ENCODE measurements at places on chromosomes 5 and 9.

GRCh38 chr5:139276426-139276825 is 17.1 kb upstream of the MATR3 start:
- peaks cover 29% of the 10 kb centered on the region for H3K4me1 ChIP-seq
- no peak for DNase-seq
- H3K27me3 ChIP-seq, result no peaks in the 10 kb centered on the region
- peaks cover 22% of the 10 kb centered on the region for H3K36me3 ChIP-seq
- no peak overlapping the region for H3K27ac ChIP-seq
- H3K4me3 ChIP-seq, result peak overlapping the region; percentile 32

- no peak overlapping the region for H3K4me3 ChIP-seq
- peaks cover 3% of the 10 kb centered on the region for H3K4me1 ChIP-seq
- no peak overlapping the region for H3K27ac ChIP-seq
- no peaks in the 10 kb centered on the region for H3K27me3 ChIP-seq
These were observed 165.9 kb downstream of the DENND1A start for GRCh38 chr9:123763910-123764588.

DNA sequence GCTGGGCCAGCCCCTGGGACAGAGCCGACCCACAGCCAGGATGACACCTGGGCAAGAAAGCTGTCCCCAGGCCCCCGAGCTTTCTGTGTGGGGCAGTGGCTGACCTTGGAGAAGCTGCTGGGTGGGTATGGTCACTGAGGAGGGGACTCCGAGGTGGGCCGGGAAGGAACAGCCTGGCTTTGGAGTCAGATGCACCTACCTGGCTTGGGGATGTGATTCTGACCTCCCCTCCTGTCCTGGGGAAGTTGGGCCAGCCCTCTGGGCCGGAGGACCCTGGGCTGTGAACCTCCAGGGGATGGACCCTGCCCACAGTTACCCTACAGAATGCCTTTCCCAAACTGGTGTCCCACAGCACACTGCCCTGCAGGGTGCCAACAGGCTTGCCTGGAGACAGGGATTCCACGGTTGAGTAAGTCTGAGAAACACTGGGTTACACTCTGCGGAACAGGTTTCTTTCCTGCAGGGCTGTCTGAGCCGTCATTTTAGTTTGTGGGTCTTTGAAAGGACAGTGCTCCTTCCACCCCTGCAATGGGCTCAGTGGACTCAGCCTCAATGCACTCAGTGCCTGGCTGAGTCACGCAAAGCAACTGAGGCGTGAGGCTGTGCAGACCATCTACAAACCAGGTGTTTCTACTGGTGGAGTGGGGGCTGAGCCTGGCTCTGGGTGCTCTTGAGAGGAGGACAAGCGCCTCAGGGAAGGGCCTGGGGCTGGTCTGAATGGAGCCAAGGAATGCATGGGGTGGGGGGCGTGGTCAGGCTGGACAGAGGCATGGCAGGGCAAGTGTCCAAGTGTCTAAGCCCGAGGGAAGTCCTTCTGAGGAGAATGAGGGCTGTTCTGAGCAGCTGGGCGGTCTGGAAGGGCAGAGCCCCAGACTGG is 41.3 kb upstream of the PHYKPL start:
- H3K4me3 ChIP-seq, result no peak overlapping the region
- no peaks in the 10 kb centered on the region for H3K36me3 ChIP-seq
- no peaks in the 10 kb centered on the region for H3K4me1 ChIP-seq

GRCh38 chr5:121239951-121240350 is 611.7 kb upstream of the FTMT start:
- DNase-seq, result no peak
- no peak overlapping the region for H3K27ac ChIP-seq
- H3K4me3 ChIP-seq, result no peak overlapping the region
- H3K36me3 ChIP-seq, result no peaks in the 10 kb centered on the region

- no peaks in the 10 kb centered on the region for H3K27me3 ChIP-seq
- no peaks in the 10 kb centered on the region for H3K4me1 ChIP-seq
- H3K4me3 ChIP-seq, result no peak overlapping the region
- no peak overlapping the region for H3K27ac ChIP-seq
- peaks cover 4% of the 10 kb centered on the region for H3K36me3 ChIP-seq
These were observed 68.5 kb upstream of the CACNA1B start for GRCh38 chr9:137809040-137809576.

DNA sequence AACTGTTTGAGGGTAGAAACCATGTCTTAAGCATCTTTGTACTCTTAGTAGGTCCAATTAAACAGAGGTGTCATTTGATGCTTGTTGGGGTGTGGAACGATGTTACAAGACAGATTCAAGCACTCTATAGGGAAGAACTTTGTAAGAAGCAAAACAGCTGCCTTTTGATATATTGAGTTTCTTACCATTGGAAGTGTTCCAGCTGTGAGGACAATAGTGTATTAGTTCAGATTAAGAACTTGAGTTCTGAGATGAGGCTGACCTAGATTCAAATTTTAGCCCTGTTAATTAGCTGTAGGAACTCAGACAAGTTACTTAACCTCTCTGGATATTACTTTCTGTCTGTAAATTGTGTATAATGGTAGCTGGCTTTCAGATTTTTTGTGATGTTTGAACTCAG is 19.6 kb upstream of the ZNF462 start:
- no peak overlapping the region for H3K4me3 ChIP-seq
- no peak overlapping the region for H3K27ac ChIP-seq
- DNase-seq, result no peak
- H3K27me3 ChIP-seq, result no peaks in the 10 kb centered on the region
- H3K36me3 ChIP-seq, result no peaks in the 10 kb centered on the region

- no peak overlapping the region for H3K4me3 ChIP-seq
- peaks cover 4% of the 10 kb centered on the region for H3K36me3 ChIP-seq
- H3K27ac ChIP-seq, result peak overlapping the region; percentile 51
- H3K27me3 ChIP-seq, result no peaks in the 10 kb centered on the region
- DNase-seq, result peak; percentile 87
These were observed 36.5 kb downstream of the HABP4 start for GRCh38 chr9:96486386-96487028.

- peak overlapping the region; percentile 70 for H3K27ac ChIP-seq
- peaks cover 10% of the 10 kb centered on the region for H3K4me1 ChIP-seq
- H3K36me3 ChIP-seq, result peaks cover 2% of the 10 kb centered on the region
- no peaks in the 10 kb centered on the region for H3K27me3 ChIP-seq
These were observed 107.1 kb downstream of the PALM2AKAP2 start for GRCh38 chr9:109887079-109887478.

DNA sequence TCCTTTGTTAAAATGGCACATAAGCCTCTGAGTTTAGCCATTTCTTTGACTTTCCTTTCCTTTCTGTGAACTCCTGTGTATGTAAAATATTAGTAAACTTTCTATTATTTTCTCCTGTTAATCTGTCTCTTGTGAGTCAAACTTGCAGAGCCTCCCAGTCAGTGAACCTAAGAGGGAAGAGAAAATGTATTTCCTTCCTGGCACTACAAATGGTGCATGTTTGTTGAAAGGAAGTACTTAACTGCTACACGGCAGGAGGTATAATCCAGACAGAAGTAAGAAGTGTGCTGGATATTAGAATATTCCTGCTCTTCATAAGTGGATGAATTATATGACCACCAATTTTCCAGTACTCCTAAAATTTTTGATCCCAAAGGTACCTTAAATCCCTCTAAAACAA is 23.0 kb downstream of the CTSL start:
- H3K27ac ChIP-seq, result no peak overlapping the region
- no peak for DNase-seq
- no peaks in the 10 kb centered on the region for H3K36me3 ChIP-seq
- no peaks in the 10 kb centered on the region for H3K4me1 ChIP-seq
- H3K4me3 ChIP-seq, result no peak overlapping the region

GRCh38 chr9:35085078-35085477 is 5.3 kb upstream of the FANCG start:
- H3K36me3 ChIP-seq, result peaks cover 4% of the 10 kb centered on the region
- no peaks in the 10 kb centered on the region for H3K4me1 ChIP-seq
- no peak overlapping the region for H3K27ac ChIP-seq
- H3K4me3 ChIP-seq, result no peak overlapping the region
- no peaks in the 10 kb centered on the region for H3K27me3 ChIP-seq

Data from astrocyte (in vitro differentiated cells and primary cell).